ENCODE measurements at places on chromosomes 5 and 9.

DNA sequence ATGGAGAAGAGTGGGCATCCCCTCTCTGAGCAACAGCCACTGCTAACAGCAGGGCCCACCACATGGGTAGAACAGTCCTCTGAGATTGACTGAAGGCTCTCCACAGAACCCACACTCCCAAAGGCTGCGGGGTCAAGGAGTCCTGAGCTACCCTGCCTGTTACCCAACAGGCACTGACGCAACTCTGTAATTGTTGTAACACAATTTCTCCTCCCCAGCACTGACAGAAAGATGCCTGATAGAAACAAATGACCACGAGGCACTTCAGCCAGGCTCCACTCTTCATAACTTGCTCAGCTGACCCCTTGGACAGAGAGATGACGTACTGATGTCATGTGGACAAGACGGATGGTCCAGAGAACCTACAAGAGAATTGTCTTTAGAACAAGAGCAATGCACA lies 220.7 kb downstream of the SPOCK1 start:
- no peak for DNase-seq

- no peak for DNase-seq
These were observed 20.3 kb downstream of the KIF2A start for GRCh38 chr5:62326302-62326701.

DNA sequence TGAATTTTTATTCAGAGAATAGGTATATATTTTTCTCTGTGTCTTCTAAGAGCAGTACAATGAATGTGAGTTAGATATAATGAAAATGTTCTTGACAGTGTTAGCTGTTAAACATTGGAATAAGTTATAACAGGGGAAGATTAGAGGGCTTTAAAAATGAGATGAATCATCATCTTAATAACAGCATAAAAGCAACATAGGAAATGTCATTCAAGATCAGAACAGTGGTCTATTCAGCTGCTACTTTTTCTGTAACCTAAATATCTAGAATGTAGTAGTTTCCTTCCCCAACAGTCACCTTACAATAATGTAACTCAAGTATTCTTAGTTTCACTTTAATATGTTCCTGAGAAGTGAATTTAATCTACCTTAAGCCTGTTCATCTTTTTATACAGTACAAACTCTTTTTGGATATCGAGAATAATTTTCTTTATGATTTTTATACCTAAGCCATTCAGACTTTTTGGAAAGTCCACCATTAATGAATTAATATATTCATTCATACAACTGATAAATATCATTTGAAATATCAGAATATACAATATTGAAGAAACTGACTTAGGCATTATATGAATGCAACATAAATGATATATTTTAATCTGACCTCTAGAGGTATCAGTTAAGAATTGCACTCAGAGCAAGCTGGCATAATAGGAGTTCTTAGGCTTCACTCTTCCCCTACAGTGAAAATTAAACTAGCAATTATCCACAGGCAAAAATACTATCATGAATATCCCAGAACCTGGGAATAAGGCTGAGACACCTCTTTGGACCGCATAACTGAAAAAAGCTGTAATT lies 66.1 kb upstream of the EDIL3 start:
- peak; percentile 22 for DNase-seq

DNA sequence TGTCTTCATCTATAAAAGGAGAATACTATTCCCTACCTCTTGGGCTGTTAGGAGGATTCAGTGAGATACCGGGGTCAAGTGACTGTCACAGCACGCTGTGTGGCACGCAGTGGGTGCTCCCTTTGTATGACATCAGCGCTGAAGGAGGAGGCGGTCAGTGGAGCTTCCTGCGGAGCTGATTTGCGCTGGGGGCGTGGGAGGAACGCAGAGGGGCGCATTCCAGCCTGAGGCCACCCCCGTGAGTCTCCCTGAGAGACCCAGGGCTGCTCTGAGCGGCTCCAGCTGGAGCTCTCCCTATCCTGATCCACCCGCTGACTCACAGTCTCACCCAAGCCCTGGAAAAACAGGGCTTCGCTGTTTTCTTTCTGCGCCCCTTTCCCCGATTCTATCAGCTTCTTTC lies 24.3 kb upstream of the NEURL1B start:
- peak; percentile 43 for DNase-seq

- DNase-seq = no peak
These were observed 12.7 kb upstream of the DAB2 start for GRCh38 chr5:39437467-39437866.

DNA sequence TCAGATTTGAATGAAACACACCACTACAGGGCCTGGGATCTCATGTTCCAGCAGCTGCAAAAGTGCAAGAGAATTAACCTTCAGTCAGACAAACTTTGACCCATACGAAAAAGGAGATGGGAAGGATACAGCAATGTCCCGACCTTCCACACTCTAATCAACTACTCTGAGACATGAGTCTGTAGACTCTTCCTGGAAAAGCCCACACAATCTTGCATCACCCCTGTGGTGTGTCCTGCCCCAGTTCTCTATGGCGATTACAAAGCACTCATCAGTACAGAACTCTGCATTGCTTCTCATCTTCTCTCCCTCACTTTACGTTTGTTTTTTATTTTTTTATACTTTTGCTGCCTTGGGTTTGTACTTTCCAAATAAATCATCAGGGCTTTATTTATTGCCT lies 241.0 kb upstream of the KIF2A start:
- DNase-seq = peak; percentile 5

- no peak for DNase-seq
These were observed 88.8 kb downstream of the SPRY4 start for GRCh38 chr5:142235870-142236672.

- DNase-seq = no peak
These were observed 108.7 kb upstream of the EFNA5 start for GRCh38 chr5:107779437-107779836.

GRCh38 chr9:86921151-86921923 lies 26.0 kb downstream of the GAS1 start:
- DNase-seq = peak; percentile 36

DNA sequence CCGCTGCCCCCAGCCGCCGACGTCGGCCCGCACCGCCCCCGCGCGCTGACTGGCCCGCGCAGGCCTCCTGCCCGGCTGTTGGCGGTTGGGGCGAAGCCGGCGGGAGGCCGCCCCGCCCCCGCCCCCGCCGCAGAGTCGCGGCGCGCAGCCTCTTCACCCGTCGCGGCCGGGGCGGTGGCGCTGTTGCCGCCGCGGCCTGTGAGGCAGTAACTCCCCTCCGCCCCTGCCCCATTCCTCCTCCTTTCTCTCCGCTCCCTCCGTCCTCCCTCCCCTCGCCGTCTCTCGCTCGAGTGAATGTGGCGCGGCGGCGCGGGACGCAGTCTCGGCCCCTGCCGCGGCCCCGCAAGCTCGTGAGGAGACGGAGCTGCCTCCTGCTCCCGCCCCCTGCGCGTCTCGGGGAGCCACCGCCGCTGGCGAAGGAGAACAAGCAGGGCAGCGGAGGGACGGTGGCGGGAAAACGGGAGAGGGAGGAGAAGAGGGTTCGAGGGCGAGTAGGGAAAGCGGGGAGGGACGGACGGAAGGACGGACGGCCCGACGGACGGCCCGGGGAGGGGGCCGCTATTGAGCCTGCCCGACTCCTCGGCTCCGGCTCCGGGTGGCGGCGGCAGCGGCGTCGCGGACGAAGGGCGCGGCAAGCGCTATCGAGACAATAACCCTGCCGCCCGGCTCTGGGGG lies 637 bp upstream of the ERBIN start:
- DNase-seq = peak; percentile 72

GRCh38 chr5:56631719-56632118 lies 183.6 kb upstream of the MAP3K1 start:
- no peak for DNase-seq

GRCh38 chr5:61884252-61884855 lies 421.7 kb upstream of the KIF2A start:
- DNase-seq = no peak

- no peak for DNase-seq
These were observed 127.7 kb downstream of the CPLANE1 start for GRCh38 chr5:37121465-37121864.

- peak; percentile 83 for DNase-seq
These were observed 84.4 kb downstream of the C9orf152 start for GRCh38 chr9:110123341-110124095.

GRCh38 chr9:127122176-127123063 lies at the start of gene ANGPTL2:
TSS of gene ANGPTL2 (minus strand) at chr9:127122635. CDS start at chr9:127108731, 13,904 bp downstream.
- DNase-seq = peak; percentile 90

GRCh38 chr5:154482528-154483449 lies 4.8 kb upstream of the HAND1 start:
- no peak for DNase-seq

DNA sequence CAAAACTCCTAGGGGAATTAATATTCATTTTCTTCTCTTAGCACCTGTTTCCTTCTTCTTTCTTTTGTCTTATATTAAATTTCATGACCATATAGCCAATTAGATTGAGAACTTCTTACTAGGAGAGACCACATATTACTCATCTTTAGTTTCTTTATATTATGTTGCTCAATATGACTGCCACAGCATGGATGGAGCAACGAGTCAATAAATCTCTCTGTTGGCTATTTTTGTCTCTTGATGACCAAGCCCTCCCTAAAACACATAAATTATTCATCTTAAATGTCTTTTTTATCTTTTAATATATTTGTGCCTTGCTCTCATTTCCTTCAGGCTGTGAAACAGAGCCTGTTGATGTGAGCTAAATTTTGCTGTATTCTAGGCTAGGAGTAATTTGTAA lies 123.0 kb downstream of the ADAMTSL1 start:
- peak; percentile 91 for DNase-seq

GRCh38 chr9:16870596-16871335 lies at the start of gene BNC2:
TSS of gene BNC2 (minus strand) at chr9:16870670. CDS start at chr9:16870648, 22 bp downstream.
- peak; percentile 50 for DNase-seq

- peak; percentile 63 for DNase-seq
These were observed 143.9 kb downstream of the SEMA5A start for GRCh38 chr5:9401786-9402472.

- peak; percentile 35 for DNase-seq
These were observed 6.3 kb downstream of the TYRP1 start for GRCh38 chr9:12699529-12699928.

GRCh38 chr5:179162351-179163235 lies 102.4 kb downstream of the ZNF354C start:
- DNase-seq = no peak

GRCh38 chr9:131188976-131189375 lies 63.6 kb downstream of the NUP214 start:
- no peak for DNase-seq

DNA sequence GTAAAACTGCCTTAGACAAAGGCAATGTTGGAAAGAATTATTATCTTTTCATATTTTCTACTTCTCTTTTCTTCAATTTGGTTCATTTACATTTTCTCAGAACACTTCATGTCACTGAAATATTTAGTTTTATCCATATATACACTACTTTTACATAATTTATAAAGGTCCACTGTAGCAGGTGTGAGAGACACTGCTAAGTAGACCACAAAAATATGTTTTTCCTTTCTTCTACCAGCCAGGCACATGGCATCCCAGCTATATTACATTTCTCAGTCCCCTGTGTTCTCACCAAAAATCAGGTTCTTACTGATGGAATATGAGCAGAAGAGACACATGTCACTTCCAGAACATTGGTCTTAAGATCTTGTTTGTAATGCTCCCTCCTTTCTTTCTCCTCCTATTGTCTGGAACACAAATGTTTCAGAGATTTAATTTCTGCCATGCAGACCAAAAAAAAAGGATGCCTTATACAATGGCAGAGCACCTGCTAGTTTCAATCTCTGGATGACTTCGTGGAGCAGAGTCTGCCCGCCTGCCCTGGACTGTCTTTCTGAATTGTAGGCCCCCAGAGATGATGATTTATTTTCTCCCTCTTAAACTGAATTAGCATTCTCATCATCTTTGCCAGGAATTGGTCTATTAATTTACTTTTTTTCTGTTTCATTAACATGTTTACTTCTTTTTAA lies 125.4 kb upstream of the ACOT12 start:
- DNase-seq = no peak

- DNase-seq = no peak
These were observed 192.1 kb downstream of the SPATA31D1 start for GRCh38 chr9:82180711-82181110.

- peak; percentile 66 for DNase-seq
These were observed 476.4 kb downstream of the KDM4C start for GRCh38 chr9:7234144-7234543.

- DNase-seq = no peak
These were observed 3.5 kb upstream of the SPOCK1 start for GRCh38 chr5:137502632-137503031.
